Stimulated activated CD4-positive, alpha-beta T cell treated with anti-CD3 and anti-CD28 coated beads, Interleukin-1b, Interleukin-23, amount 100 ng/mL, for 1 hour (primary cell): ENCODE measurements at places on chromosomes 3 and 15.

DNA sequence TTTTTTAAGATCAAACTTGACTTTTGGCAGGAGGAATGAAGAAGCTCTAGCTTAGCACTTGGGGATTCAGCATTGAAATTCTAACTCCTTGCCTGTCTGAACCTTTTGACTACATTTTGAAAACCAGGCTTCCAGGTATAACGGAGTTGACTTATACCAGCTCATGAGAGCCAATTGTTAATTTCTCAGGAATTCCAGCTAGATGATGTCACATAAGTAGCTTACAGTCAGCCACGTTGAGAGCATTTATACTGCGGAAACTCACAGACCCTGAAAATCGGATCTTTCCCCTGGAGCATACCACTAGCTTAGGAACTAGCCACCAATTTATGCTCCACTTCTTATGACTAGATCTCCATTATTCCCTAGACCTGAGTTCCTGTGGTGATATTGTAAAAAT lies 321.4 kb upstream of the DPH6 start:
- no peak for DNase-seq

DNA sequence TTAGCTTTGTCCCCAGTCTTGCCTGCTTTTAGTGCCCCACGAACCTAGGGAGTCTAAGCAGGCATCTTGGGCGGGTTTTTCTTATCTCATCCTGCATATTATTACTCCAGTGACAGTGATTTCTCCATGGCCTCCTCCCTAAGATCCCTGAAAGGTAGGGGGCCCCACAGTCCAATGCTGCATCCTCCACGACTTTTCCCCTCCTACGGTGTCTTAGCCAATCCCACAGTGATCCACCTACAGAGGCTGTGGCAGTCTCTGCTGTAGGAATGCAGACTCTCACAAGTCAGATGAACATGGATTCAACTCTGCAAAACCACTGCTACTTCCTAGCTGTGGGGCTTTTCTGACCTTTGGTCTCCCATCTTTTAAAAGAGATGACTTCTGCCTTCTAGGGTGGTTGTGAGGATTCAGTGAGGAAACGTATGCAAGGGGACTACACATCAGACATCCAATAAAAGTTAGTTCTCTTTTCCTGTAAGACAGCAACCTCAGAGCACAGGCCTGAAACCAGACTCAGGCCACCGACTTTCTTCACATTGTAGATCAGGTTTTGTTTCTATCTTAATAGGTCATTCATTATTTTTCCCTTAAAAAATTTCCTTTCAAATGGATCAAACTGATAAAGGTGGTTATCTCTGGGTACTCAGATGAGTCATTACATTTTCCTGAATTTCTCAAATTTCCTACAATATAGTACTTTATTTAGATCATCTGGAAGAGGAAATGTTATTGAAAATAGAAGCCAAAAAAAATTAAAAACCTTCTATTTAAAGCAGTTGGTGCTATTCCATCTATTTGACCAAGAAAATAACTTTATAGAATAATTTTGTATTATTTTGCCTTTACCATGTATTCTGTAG lies 23.2 kb downstream of the ILDR1 start:
- no peak for DNase-seq

DNA sequence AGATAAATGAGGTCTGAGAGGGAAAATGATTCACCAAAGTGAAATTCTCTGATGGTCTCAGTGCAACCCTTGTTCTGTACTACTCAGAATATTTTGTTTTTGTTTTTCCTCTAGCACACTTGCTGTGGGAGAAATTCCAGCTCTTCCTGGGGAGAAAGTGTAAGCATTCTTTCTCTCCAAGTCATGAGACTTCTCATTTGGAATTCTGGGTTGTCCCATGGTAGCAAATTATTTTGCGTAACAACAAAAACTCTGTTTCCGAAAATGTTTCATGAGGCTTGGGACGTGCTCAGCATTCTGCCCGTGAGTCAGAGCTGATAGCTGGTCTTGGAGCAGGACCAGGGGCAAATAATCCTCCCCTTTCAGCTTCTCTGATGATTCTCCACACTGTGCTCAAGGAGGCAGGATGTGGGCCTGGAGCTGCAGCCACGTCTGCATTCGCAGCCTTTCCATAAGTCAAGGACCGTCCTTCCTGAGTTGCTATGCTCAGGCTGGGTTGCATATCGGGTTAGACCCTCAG lies 70.3 kb downstream of the SENP2 start:
- no peak for DNase-seq

- no peak for DNase-seq
Observed at GRCh38 chr15:60191016-60191415, 186.9 kb downstream of the FOXB1 start.

- DNase-seq, result no peak
Observed at GRCh38 chr15:66982250-66982649, 83.2 kb upstream of the SMAD3 start.

GRCh38 chr15:39585871-39586301 lies 5.0 kb downstream of the THBS1 start:
- no peak for DNase-seq

DNA sequence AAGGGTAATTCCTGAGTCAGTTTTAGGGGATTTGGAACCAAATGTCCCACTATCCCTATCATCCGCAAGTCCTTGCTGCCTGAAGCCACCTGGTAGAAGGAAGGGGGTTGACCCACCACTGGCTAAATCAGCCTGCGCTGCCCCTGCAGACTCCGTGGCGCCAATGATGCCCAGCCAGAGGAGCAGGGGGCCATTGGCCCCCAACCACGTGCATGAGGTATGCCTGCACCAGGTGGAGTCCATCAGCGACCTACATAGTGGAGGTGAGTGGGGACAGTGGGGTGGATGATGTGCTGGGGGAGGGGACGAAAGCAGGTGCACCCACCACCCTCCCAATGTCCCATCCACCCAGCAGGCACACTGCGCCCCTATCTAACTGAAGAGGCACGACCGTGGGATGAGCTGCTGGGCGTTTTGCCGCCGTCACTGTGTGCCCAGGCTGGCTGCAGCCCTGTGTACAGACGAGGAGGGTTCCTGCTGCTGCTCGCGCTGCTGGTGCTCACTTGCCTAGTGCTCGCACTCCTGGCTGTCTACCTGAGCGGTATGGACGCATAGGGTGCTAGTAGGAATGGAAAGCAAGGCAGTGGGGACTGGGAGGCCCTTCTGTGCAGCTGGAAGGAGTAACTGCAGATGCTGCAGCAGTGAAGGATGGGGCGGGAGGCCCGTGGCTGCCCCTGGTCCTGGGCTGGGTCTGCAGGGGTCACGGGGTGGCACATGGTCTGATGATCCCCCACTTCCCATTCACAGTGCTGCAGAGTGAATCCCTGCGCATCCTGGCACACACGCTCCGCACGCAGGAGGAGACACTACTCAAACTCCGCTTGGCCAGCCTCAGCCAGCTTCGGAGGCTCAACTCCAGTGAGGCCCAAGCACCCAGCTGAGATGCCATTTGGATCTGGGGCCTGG lies 5.7 kb downstream of the IFRD2 start:
- DNase-seq, result no peak

DNA sequence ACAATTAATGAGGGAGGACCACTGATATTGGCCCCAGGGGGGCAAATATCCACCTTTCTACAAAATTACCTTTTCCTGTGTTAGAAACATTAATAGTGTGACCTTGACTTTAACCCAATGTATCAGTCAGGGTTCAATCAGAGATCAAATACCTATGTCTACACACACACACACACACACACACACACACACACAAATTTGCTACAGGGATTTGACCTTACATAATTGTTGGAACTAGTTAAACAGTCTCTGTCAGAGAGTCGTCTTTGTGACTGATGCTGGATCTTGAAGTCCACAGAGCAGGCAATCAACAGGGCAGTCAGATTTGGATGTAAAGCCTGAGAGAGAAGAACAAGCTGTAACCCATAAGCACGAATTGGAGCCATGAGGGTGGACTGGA lies 32.5 kb downstream of the TM4SF4 start:
- no peak for DNase-seq

- DNase-seq, result no peak
Observed at GRCh38 chr3:130894986-130895280, 1.0 kb downstream of the ATP2C1 start.

GRCh38 chr15:29636140-29636539 lies 186.1 kb downstream of the TJP1 start:
- DNase-seq, result no peak

- no peak for DNase-seq
Observed at GRCh38 chr3:98328933-98329332, 24.7 kb upstream of the OR5K4 start.

GRCh38 chr3:105402287-105402801 lies 35.6 kb downstream of the ALCAM start:
- DNase-seq, result no peak

- DNase-seq, result no peak
Observed at GRCh38 chr3:17782751-17783150, 40.3 kb upstream of the TBC1D5 start.

DNA sequence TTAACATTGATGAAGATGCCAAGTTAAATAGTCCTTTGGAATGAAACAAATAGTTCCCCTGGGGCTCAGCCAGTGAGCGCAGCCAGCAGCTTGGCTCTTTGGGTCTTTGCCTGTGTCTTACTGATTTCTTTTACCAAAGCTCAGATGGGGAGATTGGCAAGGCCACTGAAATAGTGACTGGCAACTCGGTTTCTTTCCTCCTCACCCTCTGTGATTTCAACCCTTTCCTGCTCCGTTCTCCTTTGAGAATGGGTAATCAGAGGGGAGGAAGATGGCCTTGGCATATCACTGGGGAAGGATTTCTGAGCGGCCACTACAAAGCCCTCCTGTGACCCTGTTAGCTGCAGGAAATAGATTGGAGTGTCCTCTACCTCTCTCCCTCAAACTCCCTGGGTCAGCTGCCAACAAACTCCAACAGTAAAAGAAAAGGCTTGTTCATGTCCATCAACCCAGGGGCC lies 337.1 kb upstream of the LRRFIP2 start:
- DNase-seq, result no peak

GRCh38 chr3:158519776-158520175 lies 51.2 kb upstream of the MLF1 start:
- no peak for DNase-seq

- no peak for DNase-seq
Observed at GRCh38 chr3:5499404-5499803, 311.9 kb downstream of the EDEM1 start.

DNA sequence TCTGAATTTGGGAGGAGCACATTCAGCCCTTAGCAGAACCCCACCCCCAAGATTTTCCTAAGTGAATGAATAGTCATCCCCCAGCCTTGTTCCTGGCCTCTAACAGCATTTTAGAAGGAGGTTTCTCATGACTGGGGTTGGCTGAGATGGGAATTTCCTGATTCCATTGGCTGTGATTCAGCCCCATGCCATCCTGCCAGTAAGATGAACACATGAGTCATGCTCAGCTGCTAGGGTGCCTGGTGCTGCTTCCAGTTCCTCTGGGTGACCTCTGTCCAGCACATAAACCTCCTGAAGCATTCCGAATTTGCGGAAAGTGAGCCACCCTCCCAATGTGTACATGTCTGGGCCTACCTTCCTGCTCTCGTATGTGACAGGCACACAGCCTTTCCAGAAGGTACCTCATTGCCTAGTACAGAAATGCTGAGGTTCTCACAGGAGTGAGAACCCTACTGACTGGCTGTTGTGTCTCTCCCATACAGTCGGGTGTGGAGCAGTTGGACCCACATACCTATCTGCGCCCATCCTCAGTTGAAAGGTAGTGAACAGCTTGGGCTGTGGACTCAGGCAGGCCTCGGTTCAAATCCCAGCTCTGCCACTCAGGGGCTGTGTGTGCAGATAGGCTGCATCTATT lies 91.7 kb downstream of the APBA2 start:
- no peak for DNase-seq

DNA sequence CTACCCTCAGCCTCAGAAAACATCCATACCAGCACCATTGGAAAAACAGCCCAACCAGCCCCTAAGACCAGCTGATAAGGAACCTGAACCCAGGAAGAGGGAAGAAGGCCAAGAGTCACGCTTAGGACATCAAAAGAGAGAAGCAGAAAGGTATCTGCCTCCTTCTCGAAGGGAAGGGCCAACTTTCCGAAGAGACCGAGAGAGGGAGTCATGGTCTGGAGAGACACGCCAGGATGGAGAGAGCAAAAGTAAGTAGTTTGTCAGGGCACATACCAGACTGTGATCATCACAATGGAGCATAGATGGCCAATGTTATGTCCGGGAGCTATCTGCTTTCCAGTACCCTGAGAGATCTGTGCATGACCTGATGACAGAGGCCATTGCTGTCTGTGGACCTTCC lies 31.0 kb upstream of the RBM5 start:
- DNase-seq, result no peak
